EL (cell line): ENCODE measurements at places on chromosomes 11 and 22.
A peak's percentile ranks its signal among the peaks of the same experiment; 100 is the strongest.

GRCh38 chr11:77375107-77375506, 73.6 kb upstream of the GDPD4 start:
- DNase-seq = peak; percentile 54

DNA sequence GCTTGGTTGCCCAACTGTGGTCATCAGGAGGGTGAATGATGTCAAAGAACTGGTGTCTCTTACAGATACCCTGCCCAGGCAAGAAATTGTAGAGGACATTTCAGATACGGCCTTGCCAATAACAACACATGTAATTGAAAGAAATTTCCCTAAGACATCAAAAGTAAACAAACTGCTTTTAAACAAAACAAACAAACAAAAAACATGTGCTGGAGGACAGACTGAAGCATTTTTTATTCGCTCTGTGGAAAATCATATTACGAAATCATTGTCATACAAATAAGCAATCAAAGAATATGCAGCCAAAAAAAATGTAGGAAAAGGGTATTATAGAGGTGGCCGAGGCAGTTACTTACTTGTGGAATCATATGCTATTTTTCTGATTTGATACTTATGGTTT, 52.1 kb upstream of the MYEOV start:
- DNase-seq = no peak

- no peak for DNase-seq
Measured at GRCh38 chr22:50672041-50672440, 582 bp upstream of the SHANK3 start.

- no peak for DNase-seq
Measured at GRCh38 chr22:19147195-19147780, 2.8 kb downstream of the GSC2 start.

GRCh38 chr11:58609723-58610122, 12.7 kb upstream of the CNTF start:
- no peak for DNase-seq
